Activated T-cell treated with anti-CD3 and anti-CD28 coated beads for 4 hours (primary cell): ENCODE measurements at places on chromosomes 13 and 19.

DNA sequence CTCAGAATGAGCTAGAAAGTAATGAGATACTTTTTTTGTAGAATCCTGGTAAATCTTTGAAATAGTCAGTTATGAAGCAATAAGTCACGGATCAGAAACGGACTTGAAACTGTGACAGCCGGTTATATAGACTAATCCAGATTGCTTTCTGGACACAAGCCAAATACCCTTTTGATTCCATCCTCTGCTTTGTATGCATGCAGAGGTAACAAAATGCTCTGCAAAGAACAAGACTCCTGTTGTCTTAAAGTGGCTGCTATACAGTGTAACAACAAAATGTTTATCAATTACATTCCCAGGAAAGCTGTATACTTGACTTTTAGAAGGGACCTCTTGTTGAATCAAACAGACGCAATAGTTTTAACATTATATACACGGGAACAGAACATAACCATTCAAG, 66.5 kb upstream of the STARD13 start:
- no peak for DNase-seq

DNA sequence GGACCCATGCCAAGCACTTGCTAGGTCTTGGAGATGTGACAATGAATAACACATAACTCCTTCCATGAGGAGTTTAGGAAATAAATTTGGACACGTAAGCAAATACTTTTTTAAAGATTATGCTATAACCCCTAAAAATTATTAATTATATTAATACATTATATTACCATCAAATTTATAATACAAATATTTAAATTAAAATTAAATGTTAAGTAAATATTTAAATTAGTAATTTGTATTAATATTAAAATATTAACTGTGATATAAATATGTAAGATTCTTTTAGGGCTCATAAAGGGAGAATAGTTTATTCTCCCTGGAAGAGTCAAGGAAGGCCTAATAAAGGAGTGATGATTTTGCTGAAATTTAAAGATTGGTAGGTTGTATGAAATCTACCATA, 121.1 kb downstream of the RAP2A start:
- DNase-seq: no peak

GRCh38 chr13:48626077-48626449, 27.7 kb upstream of the CYSLTR2 start:
- DNase-seq: no peak

GRCh38 chr19:15926484-15926883, 7.8 kb downstream of the CYP4F11 start:
- DNase-seq: no peak

DNA sequence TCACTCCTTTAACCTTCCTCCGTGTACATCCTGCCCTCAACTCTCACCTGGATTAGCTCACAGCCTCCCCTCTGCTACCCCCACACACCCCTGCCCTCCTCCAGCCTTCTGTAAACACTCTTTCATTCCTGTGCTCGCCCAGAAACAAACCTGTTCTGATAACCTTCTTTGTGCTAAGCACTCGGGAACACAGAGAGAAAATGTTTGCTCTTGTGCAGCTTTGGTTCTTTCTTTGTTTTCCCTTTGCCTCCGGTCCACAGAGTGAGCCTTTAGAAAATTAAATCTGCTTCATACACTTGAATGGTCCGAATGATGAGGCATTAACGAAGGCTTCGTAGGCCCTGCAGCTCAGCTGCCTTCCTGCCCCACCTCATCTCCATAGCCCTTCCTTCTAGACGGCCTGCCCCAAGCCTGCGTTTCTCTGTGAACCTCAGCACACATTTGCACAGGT, 6.6 kb upstream of the ZDHHC20 start:
- no peak for DNase-seq

DNA sequence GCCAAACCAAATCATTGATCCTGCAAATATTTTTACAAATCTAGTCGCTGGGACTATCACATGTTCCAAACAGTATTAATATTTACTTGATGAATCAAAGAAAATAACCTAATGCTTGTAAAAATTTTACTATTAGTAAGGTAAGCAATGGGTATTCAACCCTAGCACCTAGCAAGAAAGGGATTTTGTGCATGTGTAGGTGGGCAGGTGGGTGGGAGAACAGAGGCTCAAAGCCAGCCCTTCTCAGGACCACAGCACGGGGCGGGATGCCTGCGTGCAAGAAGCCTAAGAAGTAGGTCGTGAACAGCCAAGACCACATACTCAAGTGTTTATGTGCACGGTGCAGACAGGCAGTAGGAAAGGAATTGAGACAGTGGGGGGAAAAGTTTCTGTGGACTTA, 26.6 kb downstream of the DOCK9 start:
- DNase-seq: no peak
